Renal cortical epithelial cell (primary cell): ENCODE measurements at places on chromosomes 7 and 10.
A peak's percentile ranks its signal among the peaks of the same experiment; 100 is the strongest.

DNA sequence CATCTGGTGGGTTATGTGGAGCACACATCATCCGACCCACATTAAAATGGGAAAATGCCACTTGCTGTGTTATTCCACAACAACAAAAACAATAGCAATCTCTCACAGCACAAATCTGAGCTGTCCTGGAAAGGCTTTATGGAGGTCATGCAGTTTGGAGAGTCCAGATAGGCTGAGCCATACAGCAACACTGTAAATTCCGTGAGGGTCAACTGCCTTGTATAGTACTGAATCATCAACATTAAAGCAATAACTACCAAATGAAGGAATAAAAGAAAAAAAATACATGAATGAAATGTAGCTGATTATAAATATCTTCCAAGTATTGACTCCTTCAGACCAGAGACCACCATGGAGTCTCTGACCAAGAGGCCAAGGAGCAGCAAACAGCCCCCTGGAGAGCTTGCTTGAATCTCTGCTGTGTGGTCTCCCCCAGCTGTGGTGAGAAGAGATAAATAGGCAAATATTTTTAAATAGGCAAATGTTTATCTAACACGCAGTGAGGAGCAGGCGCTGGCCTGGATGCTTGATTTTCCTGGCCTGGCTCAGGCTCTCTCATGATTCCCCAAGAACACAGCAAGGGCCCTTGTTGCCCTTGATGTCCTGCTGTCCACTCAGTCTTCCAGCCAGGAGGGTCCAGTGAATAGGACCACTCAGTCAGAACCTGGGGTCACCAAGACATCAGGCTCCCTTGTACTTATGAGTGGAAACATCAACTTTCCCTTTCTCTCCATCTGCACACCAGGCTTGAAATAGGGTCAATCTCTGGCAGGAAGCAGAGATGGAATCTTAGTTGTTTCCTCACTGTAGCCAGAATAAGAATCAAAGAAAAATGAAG is 1021.3 kb downstream of the XPNPEP1 start:
- no peak for DNase-seq

GRCh38 chr10:17003151-17003550 is 126.5 kb downstream of the CUBN start:
- DNase-seq: no peak

- DNase-seq: peak; percentile 55
These were observed 43.7 kb downstream of the CPVL start for GRCh38 chr7:29102558-29103151.

GRCh38 chr10:59829024-59829423 is 75.8 kb upstream of the MRLN start:
- DNase-seq: no peak

DNA sequence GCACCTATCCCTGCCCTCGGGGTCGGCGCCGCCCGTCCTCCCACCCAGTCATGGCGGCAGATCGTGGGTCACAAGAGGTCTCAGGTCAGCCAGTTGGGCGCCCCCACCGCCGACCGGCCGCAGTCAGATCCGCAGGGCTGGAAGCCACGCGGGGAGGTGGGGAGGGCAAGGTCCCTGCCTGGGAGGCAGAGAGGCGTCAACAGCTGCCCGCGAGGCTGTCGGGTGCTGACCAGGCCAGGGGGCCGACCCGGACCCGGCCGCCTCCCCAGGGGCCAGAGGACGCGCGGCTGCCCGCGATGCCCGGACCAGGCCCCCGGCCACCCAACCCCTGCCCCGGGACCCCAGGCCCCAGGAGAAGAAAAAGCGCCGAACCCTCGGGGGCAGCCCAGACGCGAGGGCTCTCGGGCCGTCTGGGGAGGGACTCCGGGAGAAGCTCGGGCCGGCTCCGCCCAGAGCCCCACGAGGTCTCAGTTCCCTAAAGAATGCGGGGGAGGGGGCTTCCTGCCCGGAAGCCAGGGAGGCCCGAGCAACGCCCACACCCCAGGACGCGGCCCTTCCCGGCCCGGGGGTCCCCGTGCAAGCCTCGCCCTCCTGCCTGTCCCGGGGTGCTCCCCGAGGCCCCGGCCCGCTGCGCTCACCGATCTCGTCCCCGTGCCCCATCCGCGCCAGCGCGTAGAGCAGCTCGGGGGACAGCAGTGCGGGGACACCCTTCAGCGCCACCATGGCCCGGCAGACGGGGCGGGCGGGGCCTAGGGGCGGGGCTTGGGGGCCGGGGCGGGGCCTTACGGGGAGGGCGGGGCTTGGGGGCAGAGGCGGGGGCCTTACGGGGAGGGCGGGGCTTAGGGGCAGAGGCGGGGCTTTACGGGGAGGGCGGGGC is at the start of gene FUOM:
Gene FUOM (minus strand): TSS at position 735 of the 877 bp plus-strand sequence. CDS start 12 bp downstream, at position 723.
- DNase-seq: peak; percentile 30

DNA sequence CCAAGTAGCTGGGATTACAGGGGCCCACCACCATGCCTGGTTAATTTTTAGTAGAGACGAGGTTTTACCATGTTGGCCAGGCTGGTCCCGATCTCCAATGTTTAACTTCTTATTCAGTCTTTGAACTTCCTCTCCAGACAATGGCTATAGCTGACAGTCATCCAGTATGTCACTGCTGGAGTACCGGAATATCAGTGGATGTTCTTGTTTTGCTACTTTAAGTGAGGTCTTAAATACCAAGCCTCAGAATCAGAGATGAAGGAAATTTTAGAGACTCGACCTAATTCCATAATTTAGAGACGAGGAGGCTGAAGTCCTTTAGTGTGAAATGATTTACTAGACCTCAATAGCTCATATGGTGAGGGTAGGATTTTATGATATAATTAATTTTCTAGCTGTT is 294.8 kb upstream of the KLF6 start:
- no peak for DNase-seq

DNA sequence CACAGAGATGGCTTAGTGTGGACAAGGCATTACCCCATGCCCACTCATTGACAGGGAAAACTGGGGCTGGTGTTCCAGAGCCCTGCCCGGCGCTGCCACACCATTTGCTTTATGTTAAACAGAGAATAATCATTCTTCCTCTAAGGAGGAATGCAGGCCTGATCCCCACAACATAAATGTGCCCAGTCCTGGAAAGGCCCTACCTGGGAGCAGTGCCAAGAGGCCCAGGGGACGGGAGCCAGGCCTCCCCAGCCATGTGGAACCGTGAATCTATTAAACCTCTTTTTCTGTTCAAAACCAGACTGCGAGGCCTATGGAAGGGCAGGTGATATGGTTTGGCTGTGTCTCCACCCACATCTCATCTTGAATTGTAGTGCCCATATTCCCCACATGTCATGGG is 264.1 kb downstream of the GRID1 start:
- no peak for DNase-seq

- DNase-seq: no peak
These were observed 2.6 kb downstream of the CLDN15 start for GRCh38 chr7:101235050-101235449.

DNA sequence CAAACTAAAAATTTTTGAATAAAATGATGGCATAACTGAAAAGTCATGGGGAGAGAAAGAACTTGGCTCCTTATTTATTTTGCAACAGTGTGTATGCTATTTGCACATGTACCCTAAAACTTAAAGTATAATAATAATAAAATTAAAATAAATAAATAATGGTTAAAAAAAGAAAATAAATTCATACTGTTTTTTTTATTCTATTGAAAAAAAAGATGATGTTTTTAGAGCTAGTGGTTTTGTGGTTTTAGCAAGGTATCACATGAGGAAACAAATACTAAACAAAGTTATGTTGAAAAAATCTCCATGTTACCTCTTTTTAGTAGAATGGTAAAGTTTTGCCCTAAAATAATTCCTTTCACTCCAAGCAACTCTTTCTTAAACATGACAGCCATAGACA is 26.2 kb downstream of the TMEM168 start:
- DNase-seq: no peak

- DNase-seq: no peak
These were observed 70.1 kb upstream of the ARHGAP21 start for GRCh38 chr10:24793648-24794379.

- no peak for DNase-seq
These were observed 7.8 kb upstream of the EIF4EBP2 start for GRCh38 chr10:70396140-70396539.

- no peak for DNase-seq
These were observed 492.5 kb upstream of the AKR1E2 start for GRCh38 chr10:4333459-4333894.

DNA sequence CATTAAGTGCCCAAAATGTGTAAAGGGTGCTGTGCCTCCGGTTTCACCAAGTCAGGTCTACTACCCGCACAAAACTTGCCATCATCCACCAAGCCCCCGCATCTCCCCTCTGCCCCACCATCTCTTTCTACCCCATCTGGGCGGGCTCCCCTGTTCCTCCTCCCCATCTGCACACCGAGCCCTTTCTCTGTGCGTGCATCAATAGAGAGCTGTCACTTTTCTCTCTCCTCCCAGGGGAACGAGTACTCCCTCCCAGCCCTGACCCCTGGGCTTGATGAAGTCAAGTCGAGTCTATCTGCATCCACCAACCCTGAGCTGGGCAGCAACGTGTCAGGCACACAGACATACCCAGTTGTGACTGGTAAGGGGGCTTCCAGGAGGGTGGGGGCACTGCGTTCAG is 63.5 kb downstream of the PAX2 start:
- DNase-seq: no peak

DNA sequence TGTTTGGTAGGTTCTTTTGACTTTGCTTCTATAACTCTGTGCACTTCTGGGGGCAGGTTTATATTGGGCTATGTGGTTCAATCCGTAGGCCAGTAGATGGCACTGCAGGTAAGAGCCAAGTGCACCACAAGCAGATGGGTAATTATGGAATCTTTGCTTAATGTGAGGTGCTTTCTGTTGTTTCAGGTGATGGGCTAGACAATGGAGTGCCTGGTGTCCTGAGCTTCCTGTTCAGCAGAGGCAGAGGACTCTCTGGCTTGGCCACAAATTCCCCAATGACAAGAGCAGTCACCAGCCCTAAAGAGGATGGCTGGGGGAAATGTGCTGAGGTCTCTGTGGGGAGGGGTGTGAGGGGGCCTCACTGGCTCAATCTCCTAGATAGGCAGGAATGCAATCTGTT is 455.0 kb downstream of the CCSER2 start:
- DNase-seq: peak; percentile 33

- no peak for DNase-seq
These were observed 42.3 kb upstream of the PSAP start for GRCh38 chr10:71893258-71893815.
